Left renal pelvis (tissue), 4 donors: ENCODE measurements at places on chromosomes 2 and 18.
A peak's percentile ranks its signal among the peaks of the same experiment; 100 is the strongest.

- DNase-seq, result peak; percentile 82
Observed at GRCh38 chr2:20584399-20585358, 66.2 kb downstream of the HS1BP3 start.

- no peak for DNase-seq
Observed at GRCh38 chr2:5561006-5561405, 131.2 kb upstream of the SOX11 start.

GRCh38 chr2:207746131-207746530 is 23.6 kb downstream of the FZD5 start:
- DNase-seq, result peak; percentile 36

DNA sequence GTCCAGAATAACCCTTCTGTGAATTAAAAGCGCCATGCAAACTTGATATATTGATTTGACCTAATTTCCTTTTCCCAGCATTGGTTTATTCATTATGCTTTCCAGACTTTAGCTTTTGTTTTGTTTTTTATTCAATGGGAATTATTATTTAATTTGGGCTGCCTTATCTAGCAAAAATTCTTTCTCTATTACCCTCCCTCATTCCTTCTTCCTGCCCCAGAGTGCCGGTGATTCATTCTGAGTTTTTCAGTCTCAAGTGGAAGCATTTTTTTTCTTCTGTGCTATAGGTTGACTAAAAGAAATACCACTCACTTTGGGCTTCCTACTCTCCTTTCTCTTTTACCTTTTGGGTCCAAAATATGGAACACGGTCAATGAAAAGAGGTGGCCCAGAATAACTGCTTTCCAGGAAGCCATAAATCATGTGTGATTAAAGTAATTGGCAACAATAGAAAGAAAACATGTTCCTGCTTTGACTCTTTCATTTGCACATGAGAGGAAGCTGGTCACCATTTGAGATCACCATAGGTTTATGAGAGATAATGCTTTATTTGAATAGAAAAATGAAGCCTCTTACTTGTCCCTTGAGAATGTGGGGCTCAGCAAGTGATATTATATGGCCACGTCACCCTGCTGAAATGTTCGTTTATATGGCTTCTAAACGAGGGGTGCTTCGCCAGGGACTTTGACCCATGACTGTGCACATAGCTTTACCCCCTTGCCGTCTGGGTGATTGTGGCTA is 422.8 kb upstream of the ZEB2 start:
- DNase-seq, result no peak

DNA sequence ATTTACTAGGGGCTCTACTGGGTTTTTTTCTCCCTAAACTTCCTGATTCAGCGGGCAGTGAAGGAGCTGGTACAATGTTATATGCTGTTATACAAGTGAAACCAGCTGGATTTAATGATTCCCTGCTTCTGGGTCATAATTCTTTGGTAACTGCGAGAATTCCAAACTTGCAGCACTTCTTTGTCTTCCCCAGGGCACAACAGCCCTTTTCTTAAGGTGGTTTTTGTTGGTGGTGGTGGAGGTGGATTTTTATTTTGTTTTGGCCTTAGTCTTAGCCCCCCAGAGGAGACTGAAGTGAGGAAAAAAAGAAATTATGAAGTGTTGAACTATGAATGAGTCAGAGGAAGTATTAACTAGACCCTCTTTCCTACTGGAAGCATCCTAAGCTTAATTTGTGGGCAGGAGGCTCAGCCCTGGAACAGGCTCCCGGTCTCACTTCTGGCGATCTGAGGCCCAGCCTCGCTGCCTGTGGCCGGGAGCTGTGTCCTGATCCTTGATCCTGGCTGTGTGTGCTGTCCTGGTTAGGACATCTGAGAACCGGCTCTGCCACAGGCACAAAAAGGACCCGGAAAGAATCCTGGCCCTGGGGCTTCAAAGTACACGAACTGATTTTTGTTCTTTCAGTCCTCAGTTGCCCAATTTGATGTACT is 141.9 kb downstream of the LYPD6B start:
- no peak for DNase-seq

- no peak for DNase-seq
Observed at GRCh38 chr18:62757399-62758010, 42.2 kb downstream of the PHLPP1 start.

GRCh38 chr18:2139691-2140090 is 431.6 kb downstream of the METTL4 start:
- DNase-seq, result no peak

DNA sequence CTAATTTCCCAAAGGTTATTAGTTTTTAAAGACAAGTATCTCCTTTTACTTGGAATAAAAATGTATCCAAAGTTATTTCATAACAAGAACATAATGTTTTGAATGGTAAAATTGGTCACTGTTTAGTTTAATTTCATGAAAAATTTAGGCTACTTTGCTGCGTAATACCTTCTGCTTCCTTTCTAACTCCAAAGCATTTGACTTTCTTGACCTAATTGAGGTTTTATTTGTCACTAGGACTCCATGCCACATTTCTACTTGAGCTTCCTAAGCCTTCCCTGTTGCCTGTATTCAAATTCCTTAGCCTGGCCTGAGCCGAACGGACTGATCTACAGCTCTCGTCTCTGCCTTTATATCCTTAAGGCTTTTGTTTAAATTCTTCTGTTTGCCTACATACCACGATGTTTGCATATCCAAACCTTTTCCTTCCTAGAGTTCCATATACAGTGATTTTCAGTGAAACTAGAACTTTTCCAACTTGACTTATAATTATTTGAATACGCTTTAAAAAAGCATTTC is 25.1 kb downstream of the ARMC9 start:
- no peak for DNase-seq

DNA sequence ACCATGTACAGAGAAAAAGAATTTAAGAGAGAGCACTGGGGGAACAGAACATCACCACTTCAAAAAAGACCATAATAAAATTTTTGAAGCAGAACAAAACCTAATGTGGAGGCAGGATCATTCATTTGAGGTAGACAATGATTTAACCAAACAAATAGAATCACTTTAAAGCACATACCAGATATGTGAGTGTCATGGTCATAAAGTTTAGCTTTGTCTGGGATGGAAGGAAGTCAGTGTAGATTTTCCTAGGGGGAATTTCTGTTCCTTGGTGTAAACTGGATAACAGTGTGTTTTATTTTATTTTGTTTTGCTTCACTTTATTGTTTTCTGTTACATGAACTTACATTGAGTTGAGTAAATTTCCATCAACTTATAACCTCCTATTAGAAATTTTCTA is 120.8 kb downstream of the CRIM1 start:
- DNase-seq, result no peak

GRCh38 chr2:18932853-18933252 is 343.5 kb upstream of the NT5C1B start:
- DNase-seq, result no peak

GRCh38 chr2:237618449-237618848 is 8.9 kb upstream of the LRRFIP1 start:
- DNase-seq, result no peak

DNA sequence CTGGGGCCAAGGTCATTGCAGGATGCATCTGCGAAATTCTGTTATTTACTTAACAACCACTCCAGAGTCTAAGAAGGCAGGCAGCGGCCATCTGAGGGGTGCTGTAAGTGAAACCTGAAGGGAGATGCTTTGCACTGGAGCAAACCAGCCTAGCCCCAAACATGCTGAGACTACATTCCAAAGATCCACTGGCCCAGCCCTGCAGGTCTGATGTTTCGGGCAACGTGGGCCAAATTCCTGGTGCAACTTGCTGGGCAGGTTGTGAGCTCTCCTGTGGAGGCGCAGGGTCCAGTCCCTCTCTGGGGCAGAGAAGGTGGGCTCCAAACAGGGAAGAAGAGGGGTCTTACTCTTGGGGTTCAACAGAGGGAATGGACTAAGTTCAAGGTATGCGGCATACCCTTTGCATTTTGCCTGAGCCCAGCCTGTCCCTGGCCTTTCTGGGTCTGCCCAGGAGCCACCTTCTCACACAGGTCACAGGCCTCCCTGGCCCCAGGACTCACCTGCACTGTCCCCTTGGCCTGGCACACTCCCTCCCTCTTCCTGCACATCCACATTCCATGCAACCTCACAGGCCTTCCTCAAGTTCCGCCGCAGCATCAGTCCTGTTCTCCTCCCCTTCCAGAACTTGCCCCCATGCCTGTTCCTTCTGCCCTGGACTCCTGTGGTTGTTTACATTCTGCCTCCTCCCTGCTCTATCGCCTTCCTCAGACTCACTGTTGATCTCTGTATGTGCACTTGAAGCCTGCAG is 5.1 kb upstream of the MAL start:
- no peak for DNase-seq

DNA sequence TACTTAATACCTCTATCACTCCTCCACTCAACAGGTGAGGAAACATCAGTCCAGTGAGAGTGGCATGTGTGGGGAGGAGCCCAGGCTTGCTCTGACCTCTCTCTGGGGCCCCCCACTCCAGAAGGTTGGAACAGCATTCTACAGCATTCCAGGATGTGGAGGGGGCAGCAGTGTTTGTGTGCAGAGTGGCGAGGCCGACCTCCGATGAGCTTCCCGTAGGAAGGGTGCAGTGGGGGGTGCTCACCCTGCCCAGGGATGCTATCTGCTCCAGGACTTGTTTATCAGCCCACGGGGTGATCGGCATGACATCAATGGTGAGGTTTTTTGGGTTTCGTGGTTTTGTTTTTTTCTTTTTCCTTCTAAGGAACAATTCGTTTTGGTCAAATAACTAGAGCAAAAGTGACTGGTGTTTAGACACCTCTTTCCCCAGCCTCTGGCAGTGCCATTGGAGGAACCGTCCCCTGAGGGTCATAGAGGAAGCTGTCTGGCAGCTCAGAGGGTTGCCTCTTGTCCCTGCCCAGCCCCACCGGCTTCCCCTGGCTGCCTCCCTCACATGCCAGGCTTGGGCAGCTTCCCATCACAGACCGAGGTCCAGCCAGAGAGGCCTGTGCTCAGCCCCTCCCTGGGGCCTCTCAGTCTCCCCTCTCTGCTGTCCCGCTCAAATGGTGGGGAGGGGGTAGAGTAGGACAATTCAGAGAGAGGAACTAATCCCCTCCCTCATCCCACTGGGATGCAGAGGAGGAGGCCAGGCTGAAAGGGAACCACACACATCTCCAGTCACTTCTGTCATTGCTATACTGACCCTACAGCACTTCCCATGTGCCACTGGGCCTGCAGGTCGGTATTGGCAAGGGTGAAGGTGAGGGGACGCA is 96.5 kb downstream of the ZFP36L2 start:
- DNase-seq, result no peak
